ENCODE measurements at places on chromosomes 7 and 10.

- no peak for DNase-seq
Observed at GRCh38 chr10:108735380-108735779, 1187.9 kb downstream of the XPNPEP1 start.

GRCh38 chr7:83469076-83469475, 179.9 kb downstream of the SEMA3E start:
- DNase-seq, result no peak

- DNase-seq, result no peak
Observed at GRCh38 chr7:143327903-143328302, 12.0 kb downstream of the CLCN1 start.

DNA sequence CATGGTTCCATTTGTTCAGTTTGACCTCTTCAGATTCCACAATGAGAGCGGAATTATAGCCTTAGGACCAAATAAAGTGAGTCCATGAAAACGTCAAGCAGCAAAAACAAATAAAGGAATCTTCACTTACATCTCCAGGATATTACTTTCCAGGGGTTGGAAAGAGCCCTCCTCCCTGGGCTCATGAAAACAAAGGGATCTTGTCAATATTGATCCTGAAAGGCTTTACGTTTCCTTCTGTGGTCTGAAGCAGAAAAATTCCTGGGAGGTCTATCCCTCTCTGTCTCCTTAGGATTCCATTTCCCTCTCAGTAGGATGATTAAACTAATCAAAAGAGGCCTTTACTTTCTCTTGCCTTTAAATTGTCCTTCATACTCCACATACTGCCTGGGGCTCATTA, 293.5 kb downstream of the GPAM start:
- no peak for DNase-seq

DNA sequence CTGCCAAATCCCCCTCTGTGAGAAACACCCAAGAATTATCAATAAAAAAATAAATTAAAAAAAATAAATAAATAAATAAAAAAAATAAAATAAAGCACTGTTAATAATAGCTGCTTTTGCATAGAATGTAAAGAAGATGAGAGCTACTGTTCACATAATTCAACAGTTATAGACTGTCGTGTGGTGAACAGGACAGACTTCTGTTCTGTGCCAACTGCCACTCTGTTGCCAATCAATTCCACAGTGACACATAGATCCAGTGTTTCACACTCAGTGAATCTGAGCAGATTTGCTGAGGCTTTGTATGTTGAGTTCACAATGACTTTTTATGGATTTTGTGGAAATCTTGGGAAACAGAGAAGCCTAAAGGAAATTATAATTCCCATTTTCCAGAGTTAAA, 14.9 kb downstream of the ARHGAP19 start:
- DNase-seq, result no peak

DNA sequence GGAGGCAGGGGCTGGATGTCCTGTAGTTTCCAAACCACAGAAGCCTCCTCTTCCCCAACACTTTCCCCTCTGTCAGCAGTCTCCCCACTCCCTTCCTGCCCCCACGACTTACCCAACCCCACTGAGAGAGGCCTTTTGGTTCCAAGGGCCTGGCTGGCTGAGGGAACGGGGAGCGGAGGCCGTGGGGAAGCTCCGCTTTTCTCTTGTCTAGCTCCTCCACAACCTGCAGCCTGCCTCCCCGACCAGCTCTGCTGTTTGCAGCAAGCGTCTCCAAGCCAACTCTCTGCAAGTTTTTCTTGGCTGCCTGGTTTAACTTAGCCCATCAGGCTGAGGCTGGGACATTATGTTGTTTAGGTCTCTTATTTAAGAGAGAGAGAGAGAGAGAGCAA, 126.8 kb downstream of the NEURL1 start:
- no peak for DNase-seq

GRCh38 chr7:16891874-16892643, 10.3 kb upstream of the AGR3 start:
- no peak for DNase-seq

DNA sequence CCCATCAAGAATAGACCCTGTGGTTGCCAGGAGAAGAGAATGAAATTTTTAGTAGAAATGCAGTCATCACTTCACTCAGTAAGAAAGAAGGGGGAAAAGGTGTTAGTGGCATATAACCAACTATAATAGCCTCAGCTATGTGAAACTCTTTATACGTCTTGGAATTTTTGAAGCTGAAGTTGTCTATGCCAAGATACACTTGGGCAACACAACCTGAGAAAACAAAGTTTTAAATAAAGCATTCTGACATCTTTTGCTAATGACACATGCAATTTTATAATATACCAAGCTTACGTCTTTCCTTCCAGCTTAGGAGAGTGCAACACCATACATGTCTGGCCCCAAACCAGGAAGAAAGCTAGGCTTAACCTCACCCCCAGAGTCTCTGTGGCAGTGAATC, 40.8 kb upstream of the ZNF438 start:
- no peak for DNase-seq

DNA sequence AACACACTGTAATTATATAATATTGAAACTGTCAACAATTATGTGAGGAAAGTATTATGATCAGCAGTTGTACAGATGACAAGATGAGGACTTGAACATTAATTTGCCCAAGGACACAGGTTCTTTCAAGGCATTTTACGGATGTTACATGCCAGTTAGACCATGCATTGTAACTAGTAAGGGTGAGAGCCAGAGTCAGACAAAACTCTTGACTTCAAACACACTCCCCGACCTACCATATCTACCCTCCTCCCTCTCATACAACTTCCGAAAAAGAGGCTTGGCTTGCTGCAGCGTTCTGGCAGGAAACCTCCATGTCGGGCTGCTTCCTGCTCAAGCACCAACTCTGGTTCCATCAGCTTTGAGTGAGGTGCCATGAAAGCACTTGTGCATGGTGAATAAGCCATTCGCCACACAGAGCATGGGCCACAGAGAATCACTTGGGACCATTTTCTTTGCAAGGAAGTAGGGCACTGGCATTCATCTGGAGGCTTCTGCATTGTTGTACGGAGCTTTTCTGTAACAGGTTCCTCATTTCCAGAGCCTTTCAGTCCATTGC, 53.2 kb downstream of the FOXI2 start:
- no peak for DNase-seq

Measured in HEK293T (cell line).